ENCODE measurements at places on chromosomes 3 and 15.

GRCh38 chr3:64390893-64391292 lies 165.6 kb upstream of the PRICKLE2 start:
- DNase-seq = no peak

- DNase-seq = no peak
Observed at GRCh38 chr3:73324203-73325155, 263.0 kb downstream of the EBLN2 start.

DNA sequence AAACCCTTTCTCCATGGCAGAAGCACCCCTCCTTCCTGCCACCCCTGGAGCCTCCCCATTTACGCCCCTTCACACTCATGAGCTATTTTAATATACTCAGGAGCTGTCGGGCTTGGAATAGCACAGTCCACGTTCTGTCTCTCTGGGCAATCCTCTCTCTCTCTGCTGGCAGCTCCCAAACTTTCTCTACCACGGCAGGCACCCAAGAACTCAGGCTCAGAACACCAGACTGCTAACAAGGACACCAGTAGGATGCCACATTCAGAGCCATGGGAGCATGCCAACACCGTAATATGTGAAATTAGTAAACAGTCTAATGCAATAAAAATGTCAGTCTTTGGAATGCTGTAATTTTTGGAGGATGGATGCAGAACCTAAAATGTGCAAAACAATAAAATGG lies 19.3 kb downstream of the TNFAIP8L3 start:
- DNase-seq = no peak

DNA sequence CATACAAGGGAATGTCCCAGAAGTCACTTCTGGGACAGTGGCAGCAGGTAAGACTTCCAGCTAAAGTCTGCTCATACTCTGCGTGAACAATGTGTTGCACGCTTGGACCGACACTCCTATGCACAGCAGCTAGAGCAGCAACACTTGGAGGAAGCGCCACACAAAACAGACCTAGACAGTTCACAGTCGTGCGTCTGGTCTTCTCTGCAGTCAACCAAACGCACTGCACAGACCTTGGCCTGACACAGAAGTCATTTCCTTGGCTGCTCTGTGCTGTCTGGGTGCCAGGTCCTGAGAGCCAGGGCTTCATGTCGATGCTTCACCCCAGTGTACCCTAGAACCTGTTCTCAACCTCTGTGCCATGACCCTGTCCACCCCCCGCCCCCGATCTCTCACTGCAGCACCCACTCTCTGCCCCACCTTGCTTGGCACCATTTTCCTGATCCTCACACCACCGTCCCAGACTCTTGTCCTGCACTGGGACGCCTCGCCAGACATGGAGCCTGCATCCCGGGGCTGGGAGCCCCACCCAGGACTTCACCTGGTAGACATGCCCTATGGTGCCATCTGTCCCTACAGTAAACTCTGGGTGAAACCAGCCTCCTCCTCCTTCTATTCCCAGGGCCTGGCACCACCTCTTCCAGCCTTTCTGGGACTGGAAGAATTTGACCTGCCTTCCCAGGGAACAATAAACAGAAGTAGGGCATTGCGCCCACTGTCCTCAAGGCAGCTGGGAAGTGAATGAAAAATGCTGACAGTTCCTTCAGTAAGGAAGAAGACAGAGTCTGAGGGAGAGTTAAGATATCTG lies 3.1 kb downstream of the ATP10A start:
- DNase-seq = no peak

DNA sequence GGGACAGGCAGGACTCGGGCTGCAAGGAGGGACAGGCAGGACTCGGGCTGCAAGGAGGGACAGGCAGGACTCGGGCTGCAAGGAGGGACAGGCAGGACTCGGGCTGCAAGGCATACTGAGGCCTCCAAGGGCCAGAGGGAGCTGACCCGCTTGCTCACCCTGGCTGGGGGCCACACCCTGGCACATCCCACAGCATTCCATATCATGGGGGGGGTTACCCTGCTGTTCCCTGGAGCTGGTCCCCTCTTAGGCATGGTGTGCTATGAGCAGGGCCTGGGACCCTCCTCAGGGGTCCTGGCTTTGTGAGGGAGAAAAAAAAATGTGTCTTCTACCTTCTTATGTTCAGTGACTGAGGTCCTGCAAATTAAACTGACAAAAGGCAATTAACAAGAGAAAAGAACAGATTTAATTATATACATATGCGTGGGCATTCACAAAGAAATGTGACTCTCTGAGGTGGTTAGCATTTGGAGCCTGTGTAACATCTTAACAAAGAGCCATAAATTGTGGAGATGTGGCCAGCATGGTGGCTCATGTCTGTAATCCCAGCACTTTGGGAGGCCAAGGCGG lies 97.6 kb upstream of the ALDH1A3 start:
- DNase-seq = no peak

DNA sequence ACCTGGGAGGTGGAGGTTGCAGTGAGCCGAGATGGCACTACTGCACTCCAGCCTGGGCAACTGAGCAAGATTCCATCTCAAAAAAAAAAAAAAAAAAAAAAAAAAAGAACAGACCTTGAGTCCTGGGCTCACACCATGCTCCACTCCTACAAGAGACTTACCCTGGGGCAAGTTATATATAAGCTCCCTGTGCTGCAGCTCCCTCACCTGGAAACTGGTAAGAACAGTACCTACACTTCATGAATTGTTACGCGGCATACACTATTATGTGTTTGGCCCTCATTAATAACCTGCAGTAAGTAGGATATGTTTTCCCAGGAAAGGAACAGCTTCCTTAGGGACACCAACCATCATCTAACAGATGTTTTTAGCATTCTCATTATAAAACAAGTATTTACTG lies 119.6 kb downstream of the FMN1 start:
- no peak for DNase-seq

- no peak for DNase-seq
Observed at GRCh38 chr3:7646851-7647250, 785.9 kb downstream of the GRM7 start.

GRCh38 chr3:151395806-151396205 lies 11.3 kb upstream of the P2RY12 start:
- DNase-seq = no peak

GRCh38 chr15:60544581-60545264 lies 65.8 kb upstream of the ICE2 start:
- no peak for DNase-seq

GRCh38 chr3:57497904-57498303 lies 46.2 kb downstream of the DNAH12 start:
- no peak for DNase-seq

DNA sequence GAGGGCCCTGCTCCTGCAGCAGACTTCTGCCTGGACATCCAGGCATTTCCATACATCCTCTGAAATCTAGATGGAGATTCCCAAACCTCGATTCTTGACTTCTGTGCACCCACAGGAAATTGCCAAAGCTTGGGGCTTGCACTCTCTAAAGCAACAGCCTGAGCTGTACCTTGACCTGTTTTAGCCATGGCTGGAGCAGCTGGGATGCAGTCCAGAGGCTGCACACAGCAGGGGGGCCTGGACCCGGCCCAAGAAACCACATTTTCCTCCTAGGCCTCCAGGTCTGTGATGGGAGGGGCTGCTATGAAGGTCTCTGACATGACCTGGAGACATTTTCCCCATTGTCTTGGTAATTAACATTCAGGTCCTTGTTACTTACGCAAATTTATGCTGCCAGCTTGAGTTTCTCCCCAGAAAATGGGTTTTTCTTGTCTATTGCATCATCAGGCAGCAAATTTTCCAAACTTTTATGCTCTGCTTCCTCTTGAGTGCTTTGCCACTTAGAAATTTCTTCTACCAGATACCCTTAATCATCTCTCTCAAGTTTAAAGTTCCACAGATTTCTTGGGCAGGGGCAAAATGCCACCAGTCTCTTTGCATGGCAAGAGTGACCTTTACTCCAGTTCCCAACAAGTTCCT lies 11.8 kb upstream of the MYO5A start:
- DNase-seq = no peak

GRCh38 chr3:172102123-172102882 lies 62.9 kb downstream of the FNDC3B start:
- peak; percentile 7 for DNase-seq

Measured in stimulated activated CD4-positive, alpha-beta T cell treated with anti-CD3 and anti-CD28 coated beads, Interleukin-12 subunit alpha, Interleukin-12 subunit beta, amount 100 ng/mL, for 4 hours (primary cell).